ENCODE measurements at places on chromosomes 16 and 17.

GRCh38 chr16:2194852-2195321 is 1.5 kb downstream of the CASKIN1 start:
- DNase-seq = peak; percentile 61

- no peak for DNase-seq
Measured at GRCh38 chr17:32916134-32916533, 11.8 kb upstream of the TMEM98 start.

- DNase-seq = peak; percentile 38
Measured at GRCh38 chr16:84115919-84116719, 623 bp downstream of the MBTPS1 start.

DNA sequence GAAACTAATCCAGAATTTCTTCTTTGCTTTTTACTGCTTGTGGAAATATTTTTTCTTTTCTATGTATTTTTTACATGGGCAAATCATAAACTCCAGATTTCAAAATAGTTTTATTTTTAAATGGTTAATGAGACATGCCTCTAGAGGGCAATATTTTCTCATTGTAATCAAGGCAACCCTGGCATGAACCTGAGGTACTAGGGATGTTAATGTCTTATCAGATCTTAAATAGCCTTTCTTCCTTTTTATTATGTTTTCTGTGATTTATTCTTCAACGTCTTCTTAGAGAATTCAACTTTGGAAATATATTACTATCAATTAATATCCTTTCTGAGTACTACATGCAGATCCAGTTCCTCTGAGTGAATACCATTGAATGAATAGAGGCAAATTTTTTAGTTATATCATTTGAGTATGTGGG is 324.7 kb downstream of the BCAS3 start:
- peak; percentile 51 for DNase-seq

GRCh38 chr16:57890752-57891111 is 80.2 kb downstream of the CNGB1 start:
- DNase-seq = no peak

GRCh38 chr16:46817961-46818360 is 13.0 kb downstream of the C16orf87 start:
- no peak for DNase-seq

- DNase-seq = no peak
Measured at GRCh38 chr16:55628306-55628968, 27.4 kb upstream of the SLC6A2 start.

DNA sequence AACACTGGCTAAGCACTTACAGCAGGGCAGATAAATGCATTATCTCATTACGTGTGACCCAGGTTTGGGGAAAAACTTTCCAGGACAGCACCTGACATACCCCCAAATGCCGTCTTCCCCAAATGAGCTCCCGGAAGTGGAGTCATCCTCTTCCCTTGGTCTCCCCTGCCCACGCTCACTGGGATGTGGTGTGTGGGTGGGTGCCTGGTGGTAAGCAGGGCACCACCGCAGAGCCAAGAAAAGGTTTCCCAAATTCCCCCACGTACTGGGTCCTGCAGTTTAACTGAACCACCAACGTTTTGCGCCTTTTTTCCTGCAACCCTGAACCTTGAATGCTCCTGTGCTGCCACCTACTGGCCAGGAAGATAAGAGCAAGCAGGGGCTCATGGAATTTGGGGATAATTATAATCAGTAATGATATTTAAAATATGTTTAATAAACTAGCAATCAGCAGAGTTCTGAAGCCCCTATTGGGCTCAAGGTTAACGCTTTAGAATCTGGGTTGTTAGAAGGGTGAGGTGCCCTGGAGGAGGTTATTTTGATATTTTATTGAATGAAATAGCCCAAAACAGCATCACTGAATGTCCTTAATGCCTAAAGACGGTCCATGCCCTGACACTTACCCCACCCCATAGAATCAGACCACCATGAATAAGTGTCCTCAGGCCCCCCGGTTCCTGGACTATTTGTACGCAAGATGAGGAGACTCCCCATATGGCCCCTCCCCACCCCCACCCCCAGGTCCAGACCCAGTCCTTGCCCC is 8.0 kb downstream of the SPPL2C start:
- peak; percentile 41 for DNase-seq

DNA sequence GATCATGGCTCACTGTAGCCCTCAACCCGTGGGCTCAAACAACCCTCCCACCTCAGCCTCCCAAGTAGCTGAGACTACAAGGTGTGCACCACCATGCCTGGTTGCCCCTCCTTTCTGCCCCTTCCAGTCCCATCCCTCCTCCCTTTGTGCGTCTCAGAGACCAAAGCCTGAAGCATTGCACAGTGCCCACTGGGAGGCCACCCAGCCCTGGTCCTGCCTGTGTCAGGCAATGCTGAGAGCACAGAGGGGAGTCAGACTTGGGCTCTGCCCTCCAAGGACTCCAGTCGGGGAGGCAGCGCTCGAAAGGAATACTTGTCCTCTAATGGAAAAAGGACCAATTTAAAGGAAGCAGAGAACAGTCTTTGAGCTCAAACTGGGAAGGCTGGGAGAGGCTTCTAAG is 20.4 kb downstream of the RAI1 start:
- no peak for DNase-seq

DNA sequence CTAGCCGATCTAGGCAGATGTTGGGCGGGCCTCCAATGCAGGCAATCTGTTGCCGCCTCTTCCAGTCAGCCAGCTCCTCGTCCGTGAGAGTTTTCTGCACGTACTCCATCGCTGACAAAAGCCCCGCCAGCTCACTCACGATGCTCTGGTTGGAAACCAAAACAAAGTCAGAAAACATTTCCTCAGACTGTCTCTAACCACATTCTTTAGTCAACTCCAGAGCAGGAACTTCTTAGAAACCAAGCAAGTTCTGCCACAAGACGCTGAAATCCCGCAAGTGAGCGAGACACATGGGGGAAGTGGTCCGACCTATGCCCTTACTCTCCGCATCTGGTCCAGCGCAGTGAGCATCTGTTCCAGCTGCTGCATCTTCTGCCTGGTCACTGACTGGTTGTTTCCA is 49.1 kb downstream of the STAT5A start:
- no peak for DNase-seq

GRCh38 chr16:87443964-87444363 is 48.9 kb downstream of the ZCCHC14 start:
- DNase-seq = no peak

GRCh38 chr17:83200231-83200699 is 120.9 kb downstream of the METRNL start:
- DNase-seq = no peak

- no peak for DNase-seq
Measured at GRCh38 chr16:2830355-2830695, 222 bp downstream of the ZG16B start.

GRCh38 chr16:629833-630248 is 944 bp upstream of the WFIKKN1 start:
- DNase-seq = no peak

DNA sequence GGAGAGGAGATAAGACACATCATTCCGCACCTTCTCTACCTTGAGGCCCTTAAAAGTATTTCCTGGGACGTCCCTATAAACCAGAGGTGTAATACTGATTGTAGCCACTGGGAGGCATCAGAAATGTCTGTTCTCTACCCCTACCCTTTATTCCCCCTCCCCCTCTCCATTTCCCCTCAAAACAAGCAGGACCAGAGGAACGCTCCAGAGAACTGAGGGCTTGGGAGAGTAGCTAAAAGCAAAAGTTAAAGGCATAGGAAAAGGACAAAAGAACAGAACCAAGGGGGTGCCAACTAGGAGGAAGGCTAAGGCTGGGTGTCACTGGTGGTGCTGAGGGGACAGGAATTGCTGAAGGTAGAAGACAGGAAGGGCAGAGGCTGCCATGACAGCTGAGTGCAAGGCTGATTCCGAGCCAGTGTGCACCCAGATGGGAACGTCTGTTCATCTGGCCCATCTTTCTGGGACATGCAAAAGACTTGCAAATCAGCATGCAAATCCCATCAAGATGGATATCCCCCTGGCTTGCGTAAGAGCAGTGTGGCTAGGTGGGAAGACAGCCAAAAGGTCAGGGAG is 6.7 kb downstream of the CAMTA2 start:
- DNase-seq = peak; percentile 43

GRCh38 chr16:89187032-89187769 is 13.1 kb downstream of the SLC22A31 start:
- DNase-seq = no peak

DNA sequence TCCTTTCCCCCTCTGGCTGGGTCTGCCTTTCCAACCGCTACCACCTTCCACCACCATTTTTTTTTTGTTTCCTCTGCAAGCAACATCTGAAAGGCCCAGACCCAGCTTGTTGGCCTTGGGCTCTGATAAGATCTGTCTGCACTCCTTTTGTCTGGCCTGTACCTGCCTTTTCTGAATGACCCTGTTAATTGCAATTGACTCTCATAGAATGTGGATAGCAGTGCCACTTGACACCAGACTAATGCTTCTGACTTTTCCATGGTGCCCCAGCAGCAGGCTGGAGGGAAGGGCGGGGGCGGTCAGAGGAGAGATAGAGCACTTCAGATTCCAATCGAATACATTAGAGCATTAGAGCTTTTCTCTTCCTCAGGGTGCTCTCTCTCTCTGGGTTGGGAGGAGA is 538.9 kb downstream of the WWOX start:
- no peak for DNase-seq

DNA sequence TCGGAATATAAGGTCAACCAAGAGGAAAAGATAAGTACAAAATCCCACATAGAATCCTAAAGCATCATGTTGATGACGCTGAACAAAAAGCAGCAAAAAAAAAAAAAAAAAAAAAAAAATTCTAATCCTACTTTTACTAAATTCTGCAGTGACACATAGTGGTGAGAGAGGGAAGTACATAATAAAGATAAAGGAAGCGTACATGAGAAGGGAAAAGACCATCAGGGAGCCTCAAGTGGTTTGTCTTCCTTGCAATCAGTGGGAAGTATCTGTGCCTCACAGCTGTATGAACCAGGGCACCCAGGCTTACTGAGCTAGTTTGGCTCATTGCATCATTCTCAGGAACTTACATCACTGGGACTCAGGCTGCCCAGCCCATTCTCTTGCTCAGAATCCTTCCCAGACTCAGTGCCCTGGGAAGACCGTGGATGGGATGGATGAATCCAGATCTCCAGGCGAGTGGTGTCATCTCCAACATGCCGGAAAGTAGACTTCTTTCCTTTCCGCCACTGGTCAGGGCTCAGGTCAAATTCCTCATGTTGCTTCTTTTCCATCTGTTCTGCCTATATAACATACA is 21.2 kb downstream of the SMG6 start:
- peak; percentile 67 for DNase-seq

GRCh38 chr16:67780847-67781564 is 25.4 kb downstream of the RANBP10 start:
- no peak for DNase-seq
